A375 (cell line): ENCODE measurements at places on chromosomes 6 and 20. TPM values are rescaled to one million over a fixed set of nuclear protein-coding genes. Genes with fewer than 3 reads are reported as not detected.

SLC22A1 gene
- 0.05 TPM in 1 of 2 replicates, not detected in the other for total RNA-seq

CAP2 gene
- 4.5 and 6.1 TPM in 2 replicates for total RNA-seq

CLPSL2 gene
- total RNA-seq, result not detected in 2 replicates

ZNF292 gene
- total RNA-seq, result 8.5 and 10.9 TPM in 2 replicates

RREB1 gene
- 11.8 and 12.0 TPM in 2 replicates for total RNA-seq

ZNF831 gene
- not detected in 2 replicates for total RNA-seq

STX11 gene
- total RNA-seq, result 0.08 and 0.24 TPM in 2 replicates

LAMA4 gene
- total RNA-seq, result 108 and 128 TPM in 2 replicates

PPARD gene
- total RNA-seq, result 3.4 and 5.1 TPM in 2 replicates

GSTA2 gene
- total RNA-seq, result not detected in 2 replicates

SPEF1 gene
- 1.0 and 1.2 TPM in 2 replicates for total RNA-seq

SLC17A1 gene
- total RNA-seq, result not detected in 2 replicates

TTBK1 gene
- total RNA-seq, result not detected in 2 replicates

LGSN gene
- total RNA-seq, result not detected in 2 replicates

NT5DC1 gene
- total RNA-seq, result 4.5 and 7.8 TPM in 2 replicates

MRAP2 gene
- total RNA-seq, result 0.19 and 0.49 TPM in 2 replicates

ZBTB46 gene
- 1.4 and 1.9 TPM in 2 replicates for total RNA-seq

SLC24A3 gene
- total RNA-seq, result 2.0 TPM in 2 replicates

CCDC170 gene
- total RNA-seq, result 0.45 TPM in 1 of 2 replicates, not detected in the other

TSBP1 gene
- 0.08 TPM in 1 of 2 replicates, not detected in the other for total RNA-seq

PAK5 gene
- total RNA-seq, result not detected in 2 replicates

SLC25A27 gene
- total RNA-seq, result 10.6 and 15.2 TPM in 2 replicates

GRM1 gene
- total RNA-seq, result not detected in 2 replicates

NRN1 gene
- 4.0 and 6.1 TPM in 2 replicates for total RNA-seq

SF3B5 gene
- 70.8 and 73.0 TPM in 2 replicates for total RNA-seq
